ENCODE measurements at places on chromosomes 7 and 10.

DNA sequence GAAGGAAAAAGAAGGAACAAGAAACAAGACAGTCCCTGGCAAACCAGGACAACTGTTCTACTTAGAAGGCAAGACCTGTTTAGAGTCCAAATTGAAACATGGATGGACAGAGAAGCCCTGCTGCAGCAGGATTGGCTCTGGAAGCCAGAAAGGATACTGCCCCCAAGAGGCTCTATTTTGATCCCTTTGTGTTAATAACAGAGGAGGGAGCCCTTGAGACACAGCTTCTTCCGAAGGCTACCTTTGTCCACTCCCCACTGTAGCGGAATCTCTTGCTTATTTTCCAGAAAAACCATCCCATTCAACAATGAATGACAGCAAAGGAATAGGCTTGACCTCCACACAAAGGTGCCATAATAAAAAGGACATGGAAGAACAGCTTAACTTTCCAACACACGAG, 120.3 kb upstream of the FOXK1 start:
- no peak for DNase-seq

DNA sequence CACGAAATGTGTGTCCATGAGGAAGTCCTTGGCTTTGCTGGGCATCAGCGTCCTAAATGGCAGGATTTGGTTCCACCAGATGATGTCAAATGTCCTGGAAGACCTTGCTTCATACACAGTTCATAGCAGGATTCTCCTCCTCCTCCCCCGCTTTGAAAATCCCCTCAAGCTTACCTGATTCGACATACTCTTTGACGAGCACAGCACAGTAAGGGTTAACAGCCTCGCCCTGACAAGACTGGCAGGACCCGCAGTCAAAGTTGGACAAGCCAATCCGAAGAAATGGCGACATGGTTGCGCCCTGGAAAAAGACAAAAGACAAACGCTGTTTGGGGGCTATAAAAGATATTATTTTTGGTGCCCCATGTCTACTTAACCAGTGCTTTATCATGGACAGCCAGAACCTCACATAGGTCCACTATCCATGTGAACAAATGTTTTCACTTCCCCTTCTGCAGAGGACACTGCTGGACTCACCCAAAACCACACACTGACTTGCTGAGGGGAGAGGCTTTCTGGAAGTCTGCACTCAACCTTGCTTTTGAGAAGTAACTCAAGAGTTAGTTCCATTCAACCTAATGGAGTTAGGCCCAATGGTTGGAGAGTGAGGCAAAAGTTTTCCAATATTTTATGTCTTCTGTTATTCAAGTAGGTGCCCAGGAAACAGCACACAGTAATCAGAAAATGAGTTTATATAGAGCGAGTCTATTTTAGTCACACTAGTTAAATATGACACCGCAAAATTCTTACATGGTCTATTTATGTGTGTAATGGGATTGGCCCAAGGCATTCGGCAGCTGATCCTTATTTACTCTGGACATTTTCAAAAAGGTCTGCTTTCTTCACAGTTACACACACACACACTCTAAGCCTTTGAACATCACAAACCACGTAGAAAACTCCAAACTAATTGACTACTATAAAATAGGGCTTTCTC, 65.0 kb downstream of the PRKCQ start:
- DNase-seq, result no peak

GRCh38 chr10:75117995-75118394, 6.5 kb downstream of the SAMD8 start:
- DNase-seq, result no peak

- no peak for DNase-seq
These were observed 19.3 kb downstream of the MYO1G start for GRCh38 chr7:44959433-44959951.

DNA sequence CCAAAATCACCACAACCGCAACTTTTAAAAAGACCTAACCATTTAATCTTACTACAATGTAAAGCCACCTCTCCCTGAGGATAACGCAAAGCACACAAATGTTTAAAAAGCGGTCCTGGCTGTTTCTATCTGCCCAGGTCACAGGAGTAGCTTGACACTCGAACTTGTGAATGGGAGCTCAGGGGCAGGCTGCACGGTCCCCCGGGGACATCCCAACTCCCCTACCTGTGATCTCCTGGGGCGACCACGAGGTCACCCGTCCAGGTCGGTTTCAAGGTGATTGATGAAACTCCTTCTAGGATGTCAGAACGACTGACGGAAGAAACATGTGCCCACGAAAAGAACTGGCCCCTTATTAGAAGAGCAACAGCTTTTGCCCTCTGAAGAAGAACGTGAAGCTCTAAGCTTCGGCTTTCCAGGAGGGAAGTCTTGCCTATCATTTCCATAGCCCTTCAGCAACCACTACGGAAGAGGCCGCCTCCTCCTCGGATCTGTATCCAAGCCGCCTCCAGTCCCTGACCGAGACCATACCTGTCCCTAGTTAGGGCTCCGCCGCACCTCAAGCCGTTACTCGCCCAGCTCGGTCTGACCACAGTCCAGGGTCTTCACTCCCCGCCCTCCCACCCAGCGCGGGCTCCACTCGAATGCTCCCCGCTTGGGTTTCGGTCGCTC, 459 bp downstream of the CYCS start:
- DNase-seq, result no peak

GRCh38 chr10:102313221-102313896, 68.0 kb downstream of the GBF1 start:
- DNase-seq, result no peak

DNA sequence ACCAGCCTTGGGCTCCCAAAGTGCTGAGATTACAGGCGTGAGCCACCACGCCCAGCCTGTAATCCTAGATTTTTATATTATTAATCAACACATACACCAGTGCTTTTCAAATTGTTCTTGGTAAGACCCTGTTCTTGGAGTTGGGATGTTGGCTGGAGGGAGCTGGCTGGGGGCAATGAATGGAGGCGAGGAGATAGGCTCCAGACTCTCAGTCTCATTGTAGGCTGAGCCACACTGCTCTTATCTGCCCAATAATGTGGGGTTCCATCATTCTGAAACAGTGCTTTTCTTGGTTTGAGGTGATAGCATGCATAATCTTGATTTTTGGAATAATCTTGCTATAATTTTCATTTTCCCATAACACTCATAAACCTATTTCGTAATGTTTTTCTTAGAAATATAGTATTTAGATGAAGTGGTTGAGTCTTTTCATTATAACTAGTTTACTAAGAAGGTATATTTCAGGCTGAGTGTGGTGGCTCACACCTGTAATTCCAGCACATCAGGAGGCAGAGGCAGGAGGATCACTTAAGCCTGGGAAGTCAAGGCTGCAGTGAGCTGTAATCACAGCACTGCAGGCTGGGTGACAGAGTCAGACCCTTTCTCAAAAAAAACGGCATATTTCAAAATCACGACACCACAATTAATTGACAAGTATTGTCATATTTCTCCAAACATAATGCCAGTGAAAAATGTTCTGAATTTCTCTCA, 65.1 kb upstream of the LYZL2 start:
- DNase-seq, result no peak

DNA sequence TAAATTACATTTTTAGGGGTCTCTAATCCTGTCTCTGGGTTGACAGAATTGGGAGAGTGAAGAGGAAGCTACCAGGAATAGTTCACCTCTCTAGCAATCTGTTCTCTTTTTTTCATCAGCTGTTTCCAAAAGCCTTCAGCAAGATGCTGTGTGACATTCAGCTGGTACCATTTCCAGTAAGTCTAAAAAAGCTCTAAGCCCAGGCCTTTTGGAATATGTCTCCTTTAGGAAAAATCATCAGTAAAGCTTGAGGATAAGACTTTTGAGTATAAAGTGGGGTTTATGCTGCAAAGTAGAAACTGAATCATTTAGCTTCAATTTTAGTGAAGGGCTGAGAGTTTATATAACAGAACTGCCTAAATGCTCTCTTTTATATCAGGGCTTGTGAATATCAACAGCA, 81.5 kb downstream of the CCNY start:
- no peak for DNase-seq

DNA sequence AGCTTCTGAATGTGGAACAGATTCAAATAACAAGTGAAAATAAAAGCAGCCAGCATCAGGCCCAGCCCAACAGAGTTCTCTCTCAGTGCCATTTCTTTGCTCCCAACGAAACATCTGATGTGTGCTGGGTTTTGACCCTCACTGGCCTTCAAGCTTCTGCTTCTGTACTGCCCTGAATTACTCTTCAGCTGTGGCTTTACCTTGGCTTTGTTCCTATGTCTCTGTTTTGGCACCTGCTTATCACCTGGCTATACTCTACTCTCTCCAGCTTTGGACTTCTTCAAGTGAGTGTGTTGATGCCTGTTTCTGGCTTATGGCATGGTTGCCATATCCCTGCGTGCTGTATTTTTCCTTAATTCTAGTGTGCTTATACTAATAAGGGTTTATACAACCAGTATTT, 768.3 kb downstream of the SORCS1 start:
- DNase-seq, result no peak

GRCh38 chr7:136405931-136406777, 429.0 kb upstream of the MTPN start:
- DNase-seq, result peak; percentile 4

DNA sequence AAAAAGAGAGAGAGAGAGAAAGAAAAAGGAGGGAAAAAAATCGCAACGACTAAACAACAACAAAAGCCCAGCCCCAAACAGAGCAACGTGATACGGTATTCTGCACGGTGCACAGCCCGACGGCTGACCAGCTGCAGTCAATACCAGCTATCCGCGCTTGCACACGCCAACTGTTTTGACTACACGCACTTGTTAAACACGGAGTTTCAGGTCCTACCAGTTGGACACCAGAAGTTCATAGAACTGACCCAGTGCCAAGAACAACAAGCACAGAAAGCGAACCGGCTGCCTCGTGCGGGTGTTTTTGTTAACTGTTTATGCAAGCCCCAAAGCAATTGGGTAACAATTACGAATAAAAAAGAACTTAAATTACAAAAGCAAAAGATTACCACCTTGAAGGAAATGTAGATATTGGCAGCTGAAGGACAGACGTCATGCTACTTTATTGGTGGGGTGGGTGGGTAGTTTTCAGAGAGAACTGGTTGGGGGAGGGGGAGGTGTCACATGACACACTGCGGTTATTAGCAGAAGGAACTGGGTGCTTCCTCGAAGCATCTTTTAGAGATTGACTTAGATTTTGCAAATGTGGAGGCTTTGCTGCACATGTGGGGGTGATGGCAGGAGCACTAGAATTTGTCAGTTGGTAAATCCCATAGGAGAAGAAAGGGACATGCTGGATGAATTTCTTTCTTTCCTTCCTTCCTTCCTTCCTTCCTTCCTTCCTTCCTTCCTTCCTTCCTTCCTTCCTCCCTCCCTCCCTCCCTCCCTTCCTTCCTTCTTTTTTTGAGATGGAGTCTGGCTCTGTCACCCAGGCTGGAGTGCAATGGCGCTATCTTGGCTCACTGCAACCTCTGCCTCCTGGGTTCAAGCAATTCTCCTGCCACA, 110.6 kb upstream of the EFCAB10 start:
- DNase-seq, result no peak

Data from activated T-cell treated with anti-CD3 and anti-CD28 coated beads for 48 hours (primary cell).